ENCODE measurements at places on chromosomes 16 and 17. TPM values are rescaled to one million over a fixed set of nuclear protein-coding genes. Genes with fewer than 3 reads are reported as not detected.

GRCh38 chr16:2337431-2338296 lies 2.9 kb downstream of the ABCA3 start:
- DNase-seq = peak; percentile 65

GRCh38 chr17:50565402-50566350 lies 5.2 kb downstream of the CACNA1G start:
- DNase-seq = peak; percentile 36

DNA sequence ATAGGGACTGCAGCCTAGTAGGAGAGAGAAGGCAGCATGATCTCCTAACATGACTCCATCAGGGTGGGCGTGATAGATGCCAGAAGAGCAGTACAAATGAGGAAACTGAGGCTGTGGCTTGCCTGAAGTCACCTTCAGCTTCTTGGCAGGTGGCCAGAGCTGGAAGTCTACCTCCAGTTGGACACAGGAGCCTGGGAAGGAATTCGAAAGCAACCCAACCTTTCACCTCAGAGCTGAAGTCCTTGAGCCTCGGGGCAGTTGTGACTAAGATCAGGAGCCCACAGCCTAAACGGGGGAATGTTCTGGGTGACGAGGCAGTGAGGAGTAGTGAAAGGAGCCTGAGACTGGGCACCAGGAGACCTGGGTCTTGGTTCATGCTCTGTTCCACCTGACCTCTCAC lies 9.4 kb upstream of the SLC52A1 start:
- DNase-seq = no peak

DNA sequence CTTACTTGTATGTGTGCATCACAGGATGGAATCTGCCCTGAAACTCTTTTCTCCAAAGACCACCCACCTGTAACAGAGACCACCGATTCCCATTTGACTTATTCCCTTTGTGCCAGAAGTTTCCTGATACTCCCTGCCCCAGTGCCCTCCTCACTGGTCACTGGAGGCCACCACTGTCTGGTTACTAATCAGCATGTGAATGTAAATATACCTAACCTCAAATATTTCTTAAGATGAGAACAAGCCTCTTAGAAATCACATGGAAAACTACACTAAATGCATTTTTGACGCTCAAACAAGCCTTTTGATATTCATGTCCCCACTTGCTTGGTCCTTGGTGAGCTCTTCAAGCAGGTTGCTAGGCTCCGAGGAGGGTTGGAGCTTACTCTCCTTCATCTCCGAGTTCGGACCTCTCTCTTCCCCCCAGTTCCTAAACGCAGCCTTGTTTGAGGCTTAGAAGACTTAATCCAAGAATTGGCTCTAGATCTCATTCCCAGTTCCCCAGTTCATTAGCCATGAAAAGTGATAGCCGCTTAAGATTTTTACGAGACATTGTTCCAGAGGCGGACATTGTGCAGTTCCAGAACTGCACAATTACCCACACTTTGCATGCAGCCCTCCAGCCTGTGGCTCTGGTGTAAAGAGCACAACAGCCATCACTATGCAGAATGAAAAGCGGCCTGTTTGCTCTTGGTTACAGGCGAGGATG lies 579.2 kb upstream of the PSMD7 start:
- no peak for DNase-seq

- no peak for DNase-seq
Observed at GRCh38 chr16:68072038-68072695, 13.0 kb upstream of the NFATC3 start.

DNA sequence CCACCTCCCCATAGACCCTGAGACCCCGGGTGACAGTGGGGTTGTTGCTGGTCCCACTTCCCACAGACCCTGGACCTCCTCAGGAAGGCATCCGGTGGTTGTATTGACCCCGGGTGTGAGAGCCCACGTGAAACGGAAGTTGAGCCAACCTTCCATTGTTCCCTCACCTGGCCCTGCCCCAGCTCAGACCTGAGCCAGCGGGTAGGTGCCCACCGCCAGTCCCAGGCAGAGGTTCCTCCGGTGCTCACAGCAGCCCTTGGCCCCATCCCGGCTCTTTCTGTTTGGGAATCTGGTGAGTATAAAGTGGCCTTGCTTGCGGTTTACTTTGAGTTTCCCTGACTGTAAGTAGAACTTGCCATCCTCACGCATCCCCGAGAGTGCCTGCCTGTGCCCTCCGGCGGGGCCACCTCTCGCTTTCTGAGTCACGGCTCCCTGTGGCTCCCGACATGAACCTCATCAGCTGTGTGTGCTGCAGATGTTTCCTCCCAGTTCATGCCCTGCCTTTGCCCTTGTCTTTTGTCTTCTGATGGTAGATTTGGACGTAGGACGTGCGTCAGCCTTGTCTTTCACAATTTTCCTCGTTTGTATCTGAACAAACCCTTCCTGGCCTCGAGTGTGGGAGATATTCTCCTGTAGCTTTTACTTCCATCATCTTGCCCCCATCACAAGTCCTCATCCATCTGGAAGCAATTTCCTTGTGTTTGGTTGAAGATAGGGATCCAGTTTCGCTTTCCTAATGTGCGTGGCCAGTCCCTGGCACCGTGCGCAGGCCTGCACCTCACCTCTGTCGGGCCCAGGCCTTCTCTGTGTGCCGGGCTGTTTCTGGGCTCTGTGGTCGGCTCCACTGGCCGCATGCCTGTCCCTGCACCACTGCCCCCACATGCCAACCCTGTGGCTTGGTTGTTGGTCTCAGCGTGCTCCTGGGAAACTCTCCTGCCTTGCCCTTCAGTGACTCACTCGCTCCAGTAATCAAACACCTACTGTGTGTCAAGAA lies 76.0 kb downstream of the METRNL start:
- DNase-seq = peak; percentile 87

- peak; percentile 74 for DNase-seq
Observed at GRCh38 chr17:17151055-17151454, 55.1 kb downstream of the PLD6 start.

The TNK1 gene
- 2.3 TPM for total RNA-seq

The TP53TG3E gene
- not detected for total RNA-seq

The GJD3 gene
- total RNA-seq = 1.8 TPM

The WNT3 gene
- total RNA-seq = 0.76 TPM

The MMD gene
- 10.4 TPM for total RNA-seq

The GFAP gene
- total RNA-seq = 0.13 TPM

The DPEP3 gene
- total RNA-seq = 0.13 TPM

The TNFRSF13B gene
- not detected for total RNA-seq

The KRT222 gene
- total RNA-seq = 0.13 TPM

Measured in dermis microvascular lymphatic vessel endothelial cell (primary cell).